ENCODE measurements at places on chromosomes 7 and 10.
A peak's percentile ranks its signal among the peaks of the same experiment; 100 is the strongest.

DNA sequence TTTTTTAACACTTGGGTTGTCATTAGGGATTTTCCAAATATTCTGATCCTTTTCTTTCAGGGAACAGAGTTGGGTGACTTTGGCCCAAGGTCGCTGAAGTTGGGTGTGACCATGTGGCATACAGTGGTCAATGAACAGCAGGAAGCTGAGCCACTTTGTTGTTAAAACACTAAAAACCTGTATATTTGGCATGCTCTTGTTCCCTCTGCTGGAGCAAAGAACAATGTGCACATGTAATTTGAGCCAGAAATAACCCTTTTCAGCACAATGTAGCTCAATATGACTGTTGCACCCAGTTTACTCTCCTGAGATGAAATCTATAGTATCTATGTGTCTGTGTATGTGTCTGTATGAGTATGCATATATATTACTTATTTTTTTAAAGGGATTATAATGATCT lies 74.9 kb downstream of the ADCYAP1R1 start:
- no peak for DNase-seq

DNA sequence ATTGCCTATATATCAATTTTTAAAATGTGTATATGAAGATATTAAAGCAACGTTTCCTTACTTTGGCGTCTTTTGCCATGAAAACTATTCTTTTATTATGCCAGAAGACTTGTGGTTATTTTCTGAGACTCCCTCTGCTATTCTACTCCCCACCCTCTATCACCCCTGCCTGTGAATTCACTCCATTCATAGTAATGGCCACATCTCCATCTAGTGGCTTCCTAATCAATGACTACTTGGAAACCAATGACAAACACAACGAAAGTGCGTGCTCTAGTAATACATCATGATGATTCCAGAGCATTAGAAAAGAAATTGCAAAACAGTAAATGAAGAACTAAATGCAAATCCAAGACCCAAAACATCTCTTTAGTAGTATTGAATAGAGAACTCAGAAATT lies 186.7 kb upstream of the HGF start:
- peak; percentile 4 for DNase-seq

- DNase-seq, result no peak
Measured at GRCh38 chr7:47508389-47509380, 73.2 kb downstream of the TNS3 start.

DNA sequence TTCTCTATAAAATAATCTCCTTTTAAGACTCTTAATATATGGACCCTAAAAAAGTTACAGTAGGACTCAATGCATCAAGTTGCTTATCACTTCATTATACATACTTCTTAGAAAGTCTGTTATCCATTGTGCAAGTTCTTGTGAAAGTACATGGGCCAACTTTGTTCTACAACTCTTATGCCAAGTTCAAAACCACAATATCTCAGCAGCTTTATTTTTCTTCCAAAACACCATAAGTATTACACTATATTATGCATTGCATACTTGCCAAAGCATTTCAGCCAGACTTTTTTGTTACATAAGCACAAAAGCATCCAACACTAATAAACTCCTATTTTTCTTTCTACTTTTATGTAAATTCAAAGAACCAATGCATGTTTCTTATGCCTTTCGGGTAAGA lies 94.4 kb downstream of the AHR start:
- DNase-seq, result no peak

DNA sequence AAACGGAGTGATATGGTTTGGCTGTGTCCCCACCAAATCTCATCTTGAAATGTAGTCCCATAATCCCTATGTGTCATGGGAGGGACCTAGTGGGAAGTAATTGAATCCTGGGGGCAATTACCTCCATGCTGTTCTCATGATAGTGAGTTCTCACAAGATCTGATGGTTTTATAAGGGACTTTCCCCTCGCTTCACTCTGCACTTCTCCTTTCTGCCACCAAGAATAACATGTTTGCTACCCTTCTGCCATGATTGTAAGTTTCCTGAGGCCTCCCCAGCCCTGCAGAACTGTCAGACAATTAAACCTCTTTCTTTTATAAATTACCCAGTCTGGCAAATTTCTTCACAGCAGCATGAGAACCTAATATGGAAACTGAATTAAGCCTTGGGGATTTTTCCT lies 19.1 kb downstream of the FAM3C start:
- DNase-seq, result no peak

- DNase-seq, result no peak
Measured at GRCh38 chr7:157474685-157475084, 137.9 kb downstream of the DNAJB6 start.

GRCh38 chr10:124721330-124722045 lies 22.7 kb downstream of the FAM53B start:
- DNase-seq, result no peak
